Cardiac muscle cell (in vitro differentiated cells and primary cell): ENCODE measurements at places on chromosomes 7 and 10.
A peak's percentile ranks its signal among the peaks of the same experiment; 100 is the strongest.

DNA sequence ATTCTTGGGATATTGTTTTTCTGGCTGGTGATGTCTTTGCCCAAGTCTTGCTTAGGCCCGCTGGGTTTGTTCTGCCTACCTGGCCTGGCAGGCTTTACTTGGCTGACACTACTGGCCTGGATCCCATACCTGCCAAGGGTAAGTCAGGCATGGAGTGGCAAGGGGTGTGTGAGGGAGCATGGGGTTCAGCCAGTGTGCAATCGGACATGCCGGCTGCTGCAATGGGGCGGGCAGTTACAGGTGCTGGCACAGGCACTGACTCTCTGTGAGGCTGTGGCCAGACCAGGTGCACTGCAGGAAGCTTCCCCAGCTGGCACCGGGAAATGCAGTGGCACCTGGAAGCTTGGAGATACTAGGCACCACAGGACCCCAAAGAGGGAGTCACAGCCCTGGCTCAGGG lies 168.4 kb downstream of the PON1 start:
- no peak for DNase-seq

DNA sequence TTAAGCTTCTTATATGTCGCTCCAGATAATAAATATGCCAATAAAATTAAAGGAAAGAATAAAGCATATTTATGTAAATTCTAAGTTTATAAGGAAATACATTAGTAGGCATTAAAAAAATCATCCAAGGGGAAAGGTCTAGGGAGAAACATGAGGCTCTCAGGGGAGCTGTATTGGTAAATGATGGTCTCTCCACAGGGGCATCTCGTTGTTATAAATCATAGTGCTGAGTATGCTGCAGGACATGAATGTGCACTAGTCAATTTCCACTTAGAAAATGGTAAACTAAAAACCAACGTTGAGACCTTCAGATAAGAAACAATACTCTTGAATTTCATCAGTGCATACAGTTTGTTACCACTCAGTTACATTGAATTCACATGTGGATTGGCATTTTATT lies 194.0 kb upstream of the AHR start:
- no peak for DNase-seq

DNA sequence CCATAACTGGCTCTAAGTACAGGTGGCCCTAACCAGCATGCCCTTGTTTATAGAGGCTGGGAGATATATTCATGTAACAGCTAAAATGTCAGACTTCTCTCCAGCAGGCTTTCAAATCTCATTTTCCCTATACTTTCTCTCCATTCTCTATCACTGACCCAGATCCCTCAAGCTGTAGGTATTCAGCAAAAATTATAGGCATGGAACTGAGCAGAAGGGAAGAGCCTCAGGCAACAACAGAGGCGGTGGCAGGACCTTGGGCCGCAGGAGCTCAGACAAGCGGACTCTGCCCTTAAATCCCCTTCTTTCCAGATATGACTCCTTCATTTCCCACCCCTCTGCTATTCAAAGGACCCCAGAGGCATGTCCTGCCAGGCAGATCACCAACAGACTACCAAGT lies 417.4 kb downstream of the PLXNA4 start:
- no peak for DNase-seq

DNA sequence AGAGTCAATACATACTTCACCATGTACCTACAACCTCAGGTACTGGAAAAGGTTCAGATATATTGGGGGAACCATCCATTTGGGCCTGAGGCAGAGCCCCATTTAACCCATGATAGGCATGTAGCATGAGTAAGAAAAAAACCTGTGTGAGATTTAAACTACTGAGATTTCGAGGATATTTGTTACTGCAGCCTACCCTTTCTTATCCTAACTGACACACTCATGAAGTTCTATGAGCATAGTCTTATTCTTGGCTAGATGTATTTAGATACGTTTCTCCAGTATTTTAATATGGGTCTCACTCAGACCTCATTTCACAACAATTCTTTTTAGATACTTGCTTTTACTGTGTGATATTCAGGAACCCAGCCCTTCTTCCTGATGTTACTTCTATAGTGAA lies 39.3 kb downstream of the GHRHR start:
- DNase-seq, result no peak

DNA sequence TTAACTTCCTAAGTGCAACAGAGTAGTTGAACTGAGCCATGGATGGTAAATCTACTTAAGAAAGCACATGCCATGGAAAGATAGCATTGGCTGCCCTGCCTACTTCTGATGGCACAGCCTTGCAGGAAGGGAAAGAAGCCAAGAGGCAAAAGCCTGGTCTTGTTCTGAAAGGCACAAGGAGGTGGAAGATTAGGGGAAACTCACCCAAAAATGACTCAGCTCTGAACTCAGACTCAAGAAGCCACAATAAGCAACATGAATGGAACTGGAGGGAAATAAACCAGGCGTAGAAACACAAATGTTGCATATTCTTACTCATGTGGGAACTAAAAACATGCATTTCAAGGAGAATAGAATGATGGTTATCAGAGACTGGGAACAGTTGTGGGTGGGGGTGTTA lies 20.8 kb upstream of the ALOX5 start:
- DNase-seq, result no peak

- peak; percentile 93 for DNase-seq
These were observed 52.7 kb upstream of the SLC29A3 start for GRCh38 chr10:71266147-71266917.

DNA sequence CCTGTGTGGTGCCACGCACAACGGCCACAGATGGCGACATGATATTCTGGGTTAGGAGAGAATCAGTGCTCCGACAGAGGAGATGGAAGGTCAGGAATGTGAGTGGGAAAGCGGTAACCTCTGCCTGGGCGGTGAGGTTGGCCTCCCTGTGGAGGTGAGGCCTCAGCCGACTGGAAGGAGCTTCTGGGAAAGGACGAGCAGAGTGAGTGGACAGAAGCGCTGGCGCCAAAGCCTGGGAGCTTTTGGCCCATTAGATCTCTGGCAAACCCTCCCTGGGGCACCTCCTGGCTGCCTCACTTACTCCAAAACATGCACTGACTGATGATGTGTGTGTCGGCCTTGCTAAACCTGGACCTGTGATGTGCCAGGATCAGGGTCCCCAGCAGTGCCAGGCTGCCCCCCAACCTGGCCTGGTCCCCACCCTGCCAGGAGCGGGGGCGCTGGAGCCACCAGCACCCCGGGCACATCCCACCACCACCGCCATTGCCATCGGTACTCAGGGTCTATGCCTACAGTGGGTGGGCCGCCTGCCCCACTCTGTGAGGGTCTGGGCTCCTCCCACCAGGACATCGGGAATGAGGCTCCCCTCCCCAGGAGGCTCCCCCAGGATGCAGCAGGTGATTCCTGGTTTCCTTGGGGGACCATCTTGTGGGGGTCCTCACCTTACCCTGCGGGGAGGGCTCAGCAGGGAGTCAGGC lies 51.0 kb downstream of the RASGEF1A start:
- DNase-seq, result no peak

DNA sequence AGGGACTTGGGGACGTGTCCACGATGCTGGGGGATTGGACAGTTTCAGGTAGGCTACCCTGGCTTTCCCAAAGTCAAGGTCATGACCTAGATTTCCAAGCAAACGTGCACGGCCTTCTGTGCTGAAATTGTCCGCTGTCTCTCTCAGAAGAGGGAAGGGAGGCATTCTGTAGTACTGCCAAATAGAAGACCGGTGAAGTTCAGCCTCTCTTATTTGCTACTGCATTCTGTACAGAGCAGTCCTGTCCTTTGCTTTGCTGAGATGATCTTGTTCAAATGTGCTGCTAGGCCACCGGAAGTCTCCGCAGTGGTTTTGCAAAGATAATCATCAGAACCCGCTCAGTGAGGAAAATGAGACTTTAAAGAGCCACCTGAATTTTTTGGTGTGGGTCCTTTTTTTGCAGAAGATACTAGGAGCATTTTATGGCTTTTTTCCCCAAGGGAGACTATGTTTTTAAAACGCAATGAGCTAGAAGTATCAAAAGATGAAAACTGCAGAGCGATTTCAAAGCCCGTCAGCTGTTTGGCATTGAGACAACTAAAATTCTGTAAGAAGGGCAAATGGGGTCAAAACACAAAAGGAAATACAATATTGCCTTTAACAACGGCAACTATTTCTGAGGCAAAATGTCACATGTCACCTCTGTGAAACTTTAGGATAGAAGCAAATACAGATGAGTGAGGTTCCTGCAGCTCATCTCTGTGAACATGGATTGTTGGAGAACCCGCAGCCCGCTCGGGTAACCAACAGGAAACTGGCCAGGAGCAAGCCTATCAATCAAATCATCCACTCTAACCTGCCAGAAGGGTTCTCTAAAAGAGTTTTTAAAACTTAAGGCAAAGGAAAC lies 1.3 kb upstream of the NMT2 start:
- no peak for DNase-seq

- no peak for DNase-seq
These were observed 154.9 kb downstream of the SDHAF3 start for GRCh38 chr7:97272237-97272975.

GRCh38 chr10:74371696-74372095 lies 220.7 kb downstream of the ADK start:
- DNase-seq, result peak; percentile 72

GRCh38 chr10:36195364-36195763 lies 553.3 kb upstream of the FZD8 start:
- no peak for DNase-seq

GRCh38 chr10:77936697-77937567 lies 10.4 kb upstream of the DLG5 start:
- DNase-seq, result no peak

GRCh38 chr10:27834476-27834875 lies 88.9 kb upstream of the MKX start:
- DNase-seq, result no peak

DNA sequence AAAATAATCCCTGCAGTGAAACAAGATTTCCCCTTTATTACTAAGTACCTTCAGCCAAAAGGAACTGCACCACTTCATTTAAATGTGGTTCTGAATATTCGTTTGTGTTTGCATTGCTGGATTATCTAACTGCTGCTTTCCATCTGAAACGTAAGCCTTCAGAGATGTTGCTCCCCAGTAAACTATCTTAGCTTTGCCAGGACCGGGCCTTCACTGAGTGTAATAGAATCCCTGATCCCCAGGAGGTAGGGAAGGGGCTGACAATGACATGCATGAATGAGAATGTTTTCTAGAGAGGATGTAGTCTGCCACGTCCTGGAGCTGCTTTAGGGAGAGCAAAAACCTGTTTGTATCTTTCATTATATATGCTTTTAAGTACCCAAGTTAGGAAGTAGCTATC lies 19.5 kb upstream of the INSYN2A start:
- no peak for DNase-seq

GRCh38 chr7:89837515-89837914 lies 316.8 kb upstream of the STEAP1 start:
- no peak for DNase-seq

DNA sequence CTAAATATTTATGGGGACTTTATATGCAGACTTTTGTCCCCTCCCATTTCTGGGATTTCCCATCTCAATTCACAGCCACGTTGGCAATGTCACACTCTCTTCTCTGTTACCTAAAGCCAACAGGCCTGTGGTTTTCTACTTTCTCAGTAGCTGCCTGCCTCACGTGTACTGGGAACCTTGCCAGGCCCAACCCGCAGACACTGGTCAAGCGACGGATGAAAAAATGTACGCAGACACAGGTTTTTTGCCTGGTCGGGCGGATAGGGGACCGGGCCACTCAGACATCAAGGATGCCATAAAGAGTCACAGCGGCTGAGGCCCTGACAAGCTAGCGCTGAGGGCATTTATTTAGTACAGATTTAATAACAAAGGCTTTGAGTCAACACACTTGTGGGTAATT lies 204.4 kb upstream of the DPP6 start:
- DNase-seq, result no peak

DNA sequence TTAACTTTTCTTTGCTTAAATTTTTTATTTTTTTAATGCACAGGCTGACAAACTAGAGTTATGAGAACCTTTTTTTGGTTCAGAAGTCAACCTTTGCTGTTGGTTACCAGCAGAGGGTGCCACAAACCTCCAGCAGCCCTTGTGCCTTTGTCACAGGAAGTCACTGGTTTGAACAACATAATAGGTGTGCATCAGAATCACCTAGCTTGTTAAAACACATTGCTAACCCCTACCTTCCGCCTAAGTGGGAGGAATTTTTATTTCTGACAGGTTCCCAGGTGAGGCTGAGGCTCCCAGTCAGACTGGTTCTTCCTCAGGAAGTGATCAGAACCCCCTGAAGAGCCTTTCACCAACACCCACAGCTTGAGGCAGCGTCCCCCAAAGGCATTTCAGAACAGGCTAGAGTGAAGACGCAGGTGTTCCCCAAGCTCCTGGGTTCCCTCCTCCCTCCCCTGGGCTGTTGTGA lies 22.6 kb upstream of the VDAC2 start:
- DNase-seq, result peak; percentile 73

- DNase-seq, result peak; percentile 70
These were observed 1.5 kb downstream of the DUSP5 start for GRCh38 chr10:110498982-110499795.

DNA sequence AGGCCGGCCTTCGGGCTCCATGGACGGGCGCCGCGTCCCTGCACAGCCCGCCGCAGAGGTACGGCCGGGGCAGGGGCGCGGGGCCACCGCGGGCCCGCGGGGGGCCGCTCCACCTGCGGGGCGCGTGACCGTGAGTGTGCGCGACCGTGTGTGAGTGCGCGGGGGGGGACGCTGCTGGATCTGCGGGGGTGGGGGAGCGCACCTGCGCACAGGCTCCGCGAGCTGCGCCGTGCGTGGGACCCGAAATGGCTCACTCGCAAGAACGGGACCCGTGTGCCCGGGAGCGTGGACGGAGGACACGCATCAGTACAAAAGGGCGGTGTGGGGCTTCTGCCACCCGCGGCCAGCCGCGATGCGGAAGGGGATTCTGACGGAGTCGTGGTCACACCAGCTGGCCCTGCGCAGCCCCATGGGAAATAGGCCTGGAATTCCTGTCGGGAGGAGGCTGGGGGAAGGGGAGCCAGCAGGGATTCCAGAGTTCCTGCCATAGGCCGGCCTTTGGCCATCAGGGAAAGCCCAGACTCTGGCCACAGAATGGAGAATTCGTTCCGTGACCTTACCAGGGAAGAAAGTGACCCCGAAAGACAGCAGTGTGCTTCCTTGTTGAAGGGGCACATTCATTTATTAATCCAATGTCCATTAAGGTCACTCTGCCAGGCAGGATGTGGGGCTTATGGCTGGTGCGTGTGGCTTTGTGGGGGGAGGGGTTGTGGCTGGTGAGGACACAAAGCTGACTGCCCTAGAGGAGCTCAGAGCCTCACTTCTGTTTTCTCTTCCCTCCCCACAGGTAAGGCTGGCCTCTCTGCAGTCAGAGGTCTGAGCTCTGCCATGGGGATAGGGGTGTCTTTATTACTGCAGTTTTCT lies 494 bp downstream of the REPIN1 start:
- DNase-seq, result peak; percentile 90

GRCh38 chr10:22850541-22850940 lies 77.3 kb upstream of the ARMC3 start:
- no peak for DNase-seq

GRCh38 chr7:123204206-123204835 lies 4.6 kb upstream of the SLC13A1 start:
- DNase-seq, result no peak

GRCh38 chr10:13788320-13788600 lies 201.5 kb downstream of the PRPF18 start:
- peak; percentile 54 for DNase-seq

- no peak for DNase-seq
These were observed 16.0 kb downstream of the ZFYVE27 start for GRCh38 chr10:97752956-97753355.
